GM12878 (cell line): ENCODE measurements at places on chromosomes 7 and 10. TPM values are rescaled to one million over a fixed set of nuclear protein-coding genes. Genes with fewer than 3 reads are reported as not detected.

DNA sequence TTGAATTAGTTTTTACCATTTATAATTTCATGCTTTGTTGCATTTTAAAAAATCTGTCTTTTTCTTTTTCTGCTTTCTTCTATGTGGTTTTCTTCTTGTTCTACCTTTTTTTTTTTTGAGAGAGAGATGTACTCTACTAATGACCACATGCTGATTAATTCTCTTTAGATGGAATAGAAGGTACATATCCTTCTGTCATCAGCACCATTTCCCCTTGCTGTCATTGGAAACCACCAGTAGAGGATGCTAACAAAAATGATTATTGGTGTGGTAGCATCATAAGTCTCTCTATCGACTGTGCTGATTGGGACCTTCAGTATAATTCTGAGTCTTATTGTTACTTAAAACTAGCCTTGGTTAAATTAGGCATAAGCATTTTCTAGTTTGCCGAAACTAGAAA lies 3.6 kb downstream of the ZEB1 start:
- no peak for DNase-seq

DNA sequence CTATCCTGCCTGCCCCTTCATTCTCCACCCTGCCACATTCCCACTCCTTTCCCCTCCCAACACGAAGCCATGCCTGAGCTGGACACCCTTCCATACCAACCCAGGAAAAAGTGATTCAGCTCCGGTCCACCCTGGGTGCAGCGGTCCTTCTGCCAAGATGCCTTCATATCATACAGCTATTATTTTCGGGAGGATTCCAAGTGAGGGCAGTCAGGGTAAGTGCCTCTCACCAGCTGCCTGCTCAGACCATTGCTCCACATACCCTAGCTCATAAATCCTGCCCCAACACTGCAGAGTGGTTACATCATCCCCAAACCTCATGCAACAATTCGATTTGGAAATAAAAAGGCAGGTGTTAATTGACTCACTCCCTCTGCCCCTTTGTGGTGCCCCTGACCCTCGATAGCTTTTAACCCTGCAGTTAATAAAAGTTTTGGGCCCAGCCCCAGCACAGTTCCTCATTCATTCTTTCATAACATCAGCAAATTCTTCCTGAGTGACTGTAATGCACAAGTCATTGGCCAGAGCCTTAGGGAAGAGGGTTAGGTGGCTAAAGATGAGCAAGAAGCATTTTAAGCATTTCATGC lies 42.6 kb downstream of the ZNF503 start:
- no peak for DNase-seq

GRCh38 chr10:26412932-26413331 lies 25.2 kb upstream of the APBB1IP start:
- DNase-seq: no peak

DNA sequence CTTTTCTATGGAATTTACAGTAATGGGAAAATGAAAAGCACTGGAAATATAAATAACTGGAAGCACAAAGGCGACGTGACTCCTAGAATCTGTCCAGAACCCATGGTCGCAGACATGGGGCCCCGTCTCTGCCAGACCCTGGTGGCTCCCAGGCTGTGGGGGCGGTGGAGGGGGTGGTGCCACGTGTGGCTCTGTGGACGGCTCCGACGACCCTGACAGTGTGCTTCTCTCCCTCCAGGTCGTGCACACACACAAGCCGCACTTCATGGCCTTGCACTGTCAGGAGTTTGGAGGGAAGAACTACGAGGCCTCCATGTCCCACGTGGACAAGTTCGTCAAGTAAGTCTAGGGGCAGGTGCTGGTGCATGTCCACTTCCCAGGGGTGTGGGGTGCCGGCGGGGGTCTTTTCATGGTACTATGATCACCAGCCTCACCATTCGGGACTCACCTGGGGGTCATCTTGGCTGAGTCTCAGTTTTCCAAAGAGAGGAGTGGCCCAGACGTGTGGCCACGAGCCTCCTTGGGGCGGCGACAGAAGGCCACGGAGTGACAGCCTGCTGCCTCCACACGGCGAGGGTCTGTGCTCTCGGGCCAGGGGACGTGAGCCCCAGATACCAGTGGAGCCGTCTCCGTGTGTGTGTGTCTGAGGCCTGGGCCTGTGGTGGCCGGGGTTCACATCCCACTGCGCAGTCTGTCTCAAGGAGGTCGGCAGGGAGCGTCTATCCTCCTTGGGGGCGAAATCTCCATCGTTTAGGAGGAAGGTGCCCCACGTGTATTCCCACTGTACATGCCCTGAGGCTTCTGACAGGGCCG lies 108.2 kb downstream of the INPP5A start:
- DNase-seq: no peak

- DNase-seq: no peak
Measured at GRCh38 chr7:3493499-3493898, 192.4 kb downstream of the SDK1 start.

DNA sequence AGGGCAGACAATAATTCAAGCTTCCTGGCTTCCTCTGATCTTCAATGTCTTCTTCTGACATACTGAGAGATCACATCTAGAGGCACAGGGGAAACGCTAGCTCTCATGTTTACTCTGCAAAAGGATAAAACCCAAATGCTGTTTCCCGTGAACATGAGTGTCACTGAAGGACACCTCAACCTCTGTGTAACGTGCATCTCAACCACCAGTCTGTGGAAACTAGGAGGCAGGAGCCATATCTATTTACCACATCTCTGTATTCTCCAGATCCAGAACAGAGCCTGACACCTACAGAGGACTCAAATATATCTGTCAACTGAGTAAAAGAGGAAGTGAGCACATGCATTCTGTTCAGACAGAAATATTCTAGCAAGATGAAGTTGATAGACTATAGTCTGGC lies 140.3 kb upstream of the TARP start:
- DNase-seq: no peak

Gene HOXA9
- not detected in 2 replicates for polyA plus RNA-seq
